IPS DF 6.9 (cell line): ENCODE measurements at places on chromosomes 13 and 19.

- DNase-seq = no peak
Measured at GRCh38 chr13:21917086-21918015, 246.5 kb downstream of the FGF9 start.

GRCh38 chr13:71285700-71286099, 581.3 kb downstream of the DACH1 start:
- DNase-seq = no peak

- DNase-seq = no peak
Measured at GRCh38 chr13:113672002-113672651, 5.1 kb downstream of the GRK1 start.

GRCh38 chr19:29543381-29543780, 17.6 kb downstream of the VSTM2B start:
- DNase-seq = no peak

- DNase-seq = no peak
Measured at GRCh38 chr19:55443824-55444480, 852 bp upstream of the SHISA7 start.

DNA sequence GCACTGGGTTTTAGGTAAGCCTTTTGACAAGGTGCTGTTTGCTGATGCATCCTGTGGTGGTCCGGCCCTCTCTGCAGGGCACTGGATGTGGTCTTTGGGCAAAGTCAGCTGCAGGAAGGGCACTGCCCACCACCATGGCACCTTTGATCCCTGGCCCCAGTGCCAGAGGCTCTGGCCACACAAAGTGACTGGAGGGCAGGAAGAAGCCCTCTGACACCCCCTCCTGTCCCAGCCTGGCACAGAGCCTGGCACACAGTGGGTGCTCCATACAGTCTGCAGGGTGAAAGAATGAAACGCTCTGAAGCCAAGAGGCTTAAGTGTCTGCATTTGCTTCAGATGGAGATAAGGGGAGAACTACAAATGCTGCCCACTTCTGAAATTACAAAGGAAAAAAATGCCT, 47.6 kb upstream of the CNMD start:
- DNase-seq = no peak

- DNase-seq = no peak
Measured at GRCh38 chr13:99352351-99353245, 45.4 kb upstream of the GPR183 start.

DNA sequence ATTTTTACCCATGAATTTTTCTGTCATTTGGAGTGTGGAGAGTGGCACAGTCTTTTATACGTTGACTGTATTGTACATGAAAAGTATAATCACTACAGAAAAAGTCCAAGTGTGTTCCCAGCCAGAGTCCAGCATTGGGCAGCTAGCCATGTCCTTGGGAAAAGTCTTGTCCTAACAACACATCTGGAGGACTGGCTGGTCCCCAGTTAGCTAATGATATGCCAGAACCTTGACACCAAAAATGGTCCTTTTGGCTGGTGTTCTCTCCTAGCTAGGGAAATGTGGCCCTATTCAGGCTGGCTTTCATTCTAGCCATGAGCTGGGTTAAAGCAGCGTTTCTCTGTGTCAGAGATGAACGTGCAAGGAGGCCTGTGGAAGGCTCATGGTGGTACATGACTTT, 98.9 kb downstream of the ESD start:
- DNase-seq = no peak

- no peak for DNase-seq
Measured at GRCh38 chr13:108437496-108437895, 168.0 kb downstream of the TNFSF13B start.

GRCh38 chr19:7762719-7763293, at the start of gene CLEC4M:
Gene CLEC4M (plus strand): TSS chr19:7763243. CDS start chr19:7763267, 24 bp downstream.
- DNase-seq = no peak

- DNase-seq = no peak
Measured at GRCh38 chr13:33033986-33034385, 17.8 kb downstream of the KL start.
